Esophagus squamous epithelium (tissue), 5 donors: ENCODE measurements at places on chromosomes 1 and 21.

DNA sequence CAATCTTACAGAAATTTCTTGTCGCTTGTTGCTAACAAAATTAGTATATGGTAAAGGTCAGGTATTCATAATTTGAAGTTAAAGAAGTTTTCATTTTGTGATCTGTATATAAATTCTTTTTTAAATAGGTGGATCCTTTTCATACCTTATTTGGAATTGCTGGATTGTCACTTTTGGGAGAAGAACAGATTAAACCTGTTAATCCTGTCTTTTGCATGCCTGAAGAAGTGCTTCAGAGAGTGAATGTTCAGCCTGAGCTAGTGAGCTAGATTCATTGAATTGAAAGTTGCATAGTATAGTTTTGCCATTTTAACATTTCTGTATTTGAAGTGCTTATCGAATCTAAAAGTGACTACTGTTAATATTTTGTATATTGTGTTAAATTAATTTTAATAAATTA, 2.3 kb upstream of the MSH4 start:
- DNase-seq, result no peak

- no peak for DNase-seq
Measured at GRCh38 chr1:20361805-20362381, 71.2 kb downstream of the VWA5B1 start.

DNA sequence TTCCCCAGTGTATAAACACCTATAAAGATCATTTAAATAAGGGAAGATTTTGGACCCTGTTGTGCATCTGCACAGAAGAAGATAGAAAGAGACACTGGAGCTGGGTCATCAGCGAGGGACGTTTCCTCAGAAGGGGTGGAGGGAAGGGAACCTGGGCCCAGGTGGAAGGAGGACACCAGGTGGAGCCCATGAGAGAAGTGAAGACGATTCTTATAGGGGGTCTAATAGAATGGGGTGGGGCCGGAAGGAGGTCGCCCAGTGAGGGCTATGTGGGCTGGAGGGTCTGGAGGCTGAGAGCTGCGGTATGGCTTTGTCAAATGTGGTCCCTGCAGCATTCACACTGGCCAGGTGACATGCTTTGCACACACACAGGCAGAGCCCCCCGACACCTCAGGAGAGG, 13.7 kb downstream of the KIRREL1 start:
- no peak for DNase-seq

DNA sequence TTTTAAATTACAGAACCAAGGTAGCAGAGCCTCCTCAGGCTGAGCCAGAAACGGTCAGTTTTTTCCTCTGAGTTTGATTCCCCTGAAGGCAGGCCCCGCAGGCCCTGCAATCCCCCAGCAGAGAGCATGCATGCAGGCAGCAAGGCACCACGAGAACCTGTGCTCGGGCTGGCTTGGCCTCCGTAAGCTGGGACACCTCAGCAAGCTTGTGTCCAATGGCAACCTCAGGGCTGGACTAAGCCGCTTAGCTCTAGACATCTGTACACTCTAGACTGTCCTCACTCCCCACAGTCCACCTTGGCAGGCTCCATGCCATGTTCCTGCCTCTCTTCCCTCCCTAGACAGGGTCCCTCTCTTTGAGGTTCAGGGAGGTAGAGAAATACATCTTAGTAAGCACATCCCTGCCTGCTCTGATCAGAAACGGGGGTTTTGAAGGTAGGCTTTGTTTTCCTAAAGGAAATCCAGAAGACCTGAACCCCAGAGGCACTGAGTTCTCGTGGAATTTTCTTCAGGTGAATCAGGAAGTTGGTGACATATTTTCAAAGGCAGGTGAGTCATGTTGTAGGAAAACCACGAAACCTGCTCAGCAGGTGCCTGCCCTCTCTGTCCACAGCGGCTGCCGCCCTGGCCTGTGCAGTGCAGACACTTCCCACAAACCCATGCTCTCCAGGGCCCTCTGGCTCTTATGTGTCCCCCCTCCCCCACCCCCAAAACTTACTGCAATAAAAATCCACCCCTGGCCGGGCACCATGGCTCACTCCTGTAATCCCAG, 7.0 kb downstream of the TMEM63A start:
- DNase-seq, result no peak

DNA sequence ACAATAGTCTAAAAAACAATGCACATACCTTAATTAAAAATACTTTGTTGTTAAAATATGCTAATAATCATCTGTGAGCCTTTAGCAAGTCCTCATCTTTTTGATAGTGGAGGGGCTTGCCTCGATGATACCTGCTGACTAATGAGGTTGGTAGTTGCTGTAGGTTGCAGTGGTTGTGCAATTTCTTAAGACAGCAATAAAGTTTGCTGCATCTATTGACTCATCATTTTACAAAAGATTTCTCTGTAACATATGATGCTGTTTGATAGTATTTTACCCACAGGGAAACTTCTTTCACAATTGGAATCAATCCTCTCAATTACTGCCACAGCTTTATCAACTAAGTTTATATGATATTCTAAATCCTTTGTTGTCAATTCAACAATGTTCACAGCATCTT, 7.6 kb downstream of the C1orf87 start:
- DNase-seq, result no peak

GRCh38 chr1:200628223-200628881, 7.8 kb upstream of the KIF14 start:
- DNase-seq, result no peak

- no peak for DNase-seq
Measured at GRCh38 chr21:42747746-42748351, 94.4 kb downstream of the PDE9A start.

DNA sequence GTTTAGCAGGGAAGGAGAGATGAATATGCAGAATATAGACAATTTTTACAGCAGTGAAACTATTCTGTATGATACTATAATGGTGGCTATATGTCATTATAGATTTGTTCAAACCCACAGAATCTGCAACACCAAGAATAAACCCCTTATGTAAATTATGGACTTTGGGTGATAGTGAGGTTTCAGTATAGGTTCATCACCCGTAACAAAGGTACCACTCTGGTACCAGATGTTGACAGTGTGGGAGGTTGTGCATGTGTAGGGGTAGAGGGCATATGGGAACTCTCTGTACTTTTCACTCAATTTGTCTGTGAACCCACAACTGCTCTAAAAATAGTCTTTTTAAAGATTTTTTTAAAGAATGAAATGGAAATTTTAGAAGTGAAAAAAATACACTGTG, 29.9 kb upstream of the PRDX6 start:
- no peak for DNase-seq

DNA sequence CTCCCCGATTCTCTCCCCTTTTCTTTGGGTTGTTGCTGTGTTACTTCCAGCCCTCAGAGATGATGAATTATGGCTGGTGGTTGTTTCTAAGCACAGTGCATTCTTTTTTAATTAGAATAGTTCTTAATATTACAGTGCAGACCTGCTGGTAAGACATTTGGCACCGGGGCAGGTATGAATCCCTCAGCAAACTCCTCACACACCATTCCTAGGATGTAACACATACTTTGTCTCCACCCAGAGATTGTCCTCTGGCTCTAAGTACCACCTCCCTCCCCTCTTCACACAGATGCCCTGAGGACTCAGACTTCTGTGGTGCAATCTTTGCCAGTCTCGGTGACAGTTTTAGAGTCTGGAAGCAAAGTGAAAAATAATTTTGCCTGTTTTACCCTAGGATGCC, 143.1 kb downstream of the HLX start:
- DNase-seq, result no peak

DNA sequence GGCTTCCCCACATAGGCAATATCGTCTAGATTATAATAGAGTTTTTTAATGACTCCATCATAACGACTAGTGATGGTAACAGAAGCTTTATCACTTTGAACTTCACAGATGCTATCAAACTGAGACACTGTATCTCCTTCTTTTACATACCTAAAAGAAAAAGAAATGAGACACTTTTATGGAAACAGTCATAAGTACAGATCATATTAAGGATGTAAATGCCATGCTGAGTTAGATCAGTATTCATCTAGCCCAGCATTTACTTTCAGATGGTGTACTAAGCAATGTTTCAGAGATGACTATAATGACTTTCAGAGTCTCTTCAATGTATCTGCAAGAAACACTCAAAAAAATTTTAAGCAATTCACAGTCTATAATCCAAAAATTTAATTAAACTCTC, 18.9 kb downstream of the DBT start:
- DNase-seq, result no peak

DNA sequence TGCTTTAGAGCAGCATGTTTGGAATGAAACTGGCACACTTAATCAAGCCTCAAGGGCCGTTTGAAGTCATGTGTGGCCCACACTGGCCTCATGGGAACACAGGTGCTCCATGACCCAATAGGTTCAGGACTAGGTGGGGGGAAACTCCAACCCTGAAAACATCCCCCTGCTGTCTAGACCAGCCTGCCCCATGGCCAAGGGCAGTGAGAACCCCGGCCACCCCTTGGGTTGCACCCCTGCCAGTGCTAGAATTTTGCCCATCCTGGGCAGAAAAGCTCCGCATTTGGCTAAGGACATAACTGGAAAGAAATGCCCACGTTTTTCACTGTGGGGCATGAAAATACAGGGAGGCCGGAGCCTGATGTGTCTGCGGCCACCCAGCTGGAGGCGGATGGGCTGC, 6.1 kb upstream of the PTGER3 start:
- DNase-seq, result no peak

DNA sequence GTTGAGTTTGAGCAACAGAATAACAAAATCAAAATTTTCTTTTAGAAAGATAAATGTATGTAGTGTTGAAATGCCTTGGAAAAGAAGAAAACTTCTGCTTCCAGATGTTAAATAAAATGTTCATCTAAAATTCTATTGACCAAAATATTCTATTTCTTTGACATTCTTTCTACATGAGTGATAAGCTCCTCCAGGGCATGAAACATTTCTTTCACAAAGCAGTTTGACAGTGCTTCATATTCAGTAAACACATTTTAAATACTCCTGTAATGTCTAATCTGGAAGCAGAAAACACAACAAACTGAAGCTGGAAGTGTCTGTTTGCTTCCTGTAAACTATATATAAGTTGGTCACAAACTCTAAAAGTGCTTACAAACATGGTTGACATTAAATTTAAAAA, 61.5 kb downstream of the RGS21 start:
- no peak for DNase-seq

DNA sequence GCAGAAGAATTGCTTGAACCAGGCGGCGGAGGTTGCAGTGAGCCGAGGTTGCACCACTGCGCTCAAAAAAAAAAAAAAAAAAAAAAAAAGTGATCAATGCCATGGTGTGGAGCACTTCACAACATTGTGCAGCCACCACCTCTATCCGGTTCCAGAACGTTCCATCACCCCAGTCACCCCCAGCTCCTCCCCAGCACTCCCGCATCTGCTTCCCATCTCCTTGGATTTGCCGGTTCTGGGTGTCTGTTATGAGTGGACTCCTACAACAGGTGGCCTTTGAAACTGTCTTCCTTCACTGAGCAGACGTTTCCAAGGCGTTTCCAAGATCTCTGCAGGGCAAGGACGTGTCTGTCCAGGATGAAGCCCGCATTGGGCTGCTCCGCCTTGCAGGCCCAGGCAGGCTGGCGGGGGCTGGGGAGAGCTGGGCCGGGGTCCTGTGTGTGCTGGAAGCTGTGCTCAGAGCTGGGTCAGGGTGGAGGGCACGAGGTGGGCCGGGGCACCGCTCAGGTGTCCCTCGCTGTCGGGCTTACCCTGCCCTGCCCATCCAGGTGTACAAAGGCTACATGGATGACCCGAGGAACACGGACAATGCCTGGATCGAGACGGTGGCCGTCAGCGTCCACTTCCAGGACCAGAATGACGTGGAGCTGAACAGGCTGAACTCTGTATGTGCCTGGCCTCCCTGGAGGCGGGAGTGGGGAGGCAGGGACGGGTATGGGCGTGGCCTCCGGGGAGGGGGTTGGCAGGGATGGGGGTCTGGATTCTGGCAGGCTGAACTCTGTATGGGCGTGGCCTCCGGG, 14.9 kb upstream of the LRRC3 start:
- DNase-seq, result no peak

DNA sequence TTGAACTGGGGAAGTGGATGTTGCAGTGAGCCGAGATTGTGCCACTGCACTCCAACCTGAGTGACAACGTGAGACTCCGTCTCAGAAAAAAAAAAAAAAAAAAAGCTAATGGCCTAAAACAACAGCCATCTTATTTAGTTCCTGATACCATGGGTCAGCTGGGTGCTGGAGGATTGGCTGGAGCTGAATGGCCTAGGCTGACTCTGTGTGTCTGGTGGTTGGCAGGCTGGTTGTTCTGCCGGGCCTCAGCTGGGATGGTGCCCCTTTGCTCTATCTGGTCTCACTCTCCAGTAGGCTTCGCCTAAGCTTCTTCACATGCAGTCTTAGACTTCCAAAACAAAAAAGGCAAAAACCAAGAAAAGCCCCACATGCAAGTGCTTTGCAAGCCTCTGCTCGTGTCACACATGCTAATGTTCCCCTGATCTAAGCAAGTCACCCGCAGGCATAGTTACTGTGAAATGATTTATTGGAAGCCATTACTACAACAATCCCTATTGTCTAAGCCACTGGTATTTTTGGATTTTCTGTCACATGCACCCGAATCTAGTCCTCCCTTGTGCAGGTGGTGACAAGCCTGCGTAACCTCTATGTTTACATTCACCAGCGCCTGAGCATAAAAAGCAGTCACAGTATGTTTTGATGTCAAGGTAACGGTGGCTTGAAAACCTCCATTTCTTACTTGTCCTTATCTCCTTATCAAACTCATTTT, 39.6 kb upstream of the KANK4 start:
- no peak for DNase-seq

- no peak for DNase-seq
Measured at GRCh38 chr1:231508941-231509340, 19.5 kb upstream of the TSNAX start.

GRCh38 chr1:229848752-229849677, 218.0 kb upstream of the GALNT2 start:
- no peak for DNase-seq

- no peak for DNase-seq
Measured at GRCh38 chr21:24590261-24590660, 1017.0 kb downstream of the MRPL39 start.

DNA sequence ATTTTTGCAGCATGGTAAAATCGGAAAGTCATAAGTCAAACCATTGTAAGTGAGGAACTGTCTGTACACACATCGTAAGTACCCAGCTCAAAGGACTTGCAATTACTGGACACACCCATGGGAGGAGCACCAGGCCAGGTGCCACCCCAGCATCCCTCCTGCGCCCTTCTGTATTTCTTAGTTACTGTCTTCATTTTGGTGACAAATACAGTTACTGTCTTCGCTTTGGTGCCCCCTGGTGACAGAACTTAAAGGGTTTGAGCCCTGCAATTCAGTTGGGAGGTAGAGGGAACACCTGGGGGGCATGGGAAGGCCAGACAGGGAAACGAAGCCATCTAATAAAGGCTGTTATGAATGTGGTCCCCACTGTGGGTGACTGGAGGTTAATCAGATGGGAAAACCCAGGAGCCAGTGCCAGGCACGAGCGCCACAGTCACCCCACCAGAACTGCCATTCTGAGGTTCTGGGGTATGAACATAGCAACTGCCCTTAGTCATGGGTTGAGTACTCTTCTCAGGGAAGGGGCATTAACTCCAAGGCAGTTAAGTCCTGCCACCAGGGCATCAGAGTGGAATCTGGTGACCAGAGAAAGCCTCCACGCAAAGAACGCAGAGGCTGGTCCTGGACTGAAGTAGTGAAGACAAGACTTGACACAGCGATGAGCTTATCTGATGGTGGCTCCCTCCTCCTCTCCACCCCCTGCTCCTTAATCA, 612.9 kb downstream of the PTPRU start:
- no peak for DNase-seq

- DNase-seq, result peak; percentile 11
Measured at GRCh38 chr1:108560189-108560873, 431 bp downstream of the EEIG2 start.

GRCh38 chr1:28601696-28602095, 9.6 kb downstream of the RAB42 start:
- DNase-seq, result no peak

- DNase-seq, result no peak
Measured at GRCh38 chr1:2927393-2928360, 93.6 kb upstream of the ACTRT2 start.
